Activated CD4-positive, alpha-beta T cell treated with anti-CD3 and anti-CD28 coated beads, Interleukin-2, amount 10 ng/mL, durations not matched to agents 24 days and 14 days (primary cell): ENCODE measurements at places on chromosomes 1 and 21. TPM values are rescaled to one million over a fixed set of nuclear protein-coding genes. Genes with fewer than 3 reads are reported as not detected.
A peak's percentile ranks its signal among the peaks of the same experiment; 100 is the strongest.

DNA sequence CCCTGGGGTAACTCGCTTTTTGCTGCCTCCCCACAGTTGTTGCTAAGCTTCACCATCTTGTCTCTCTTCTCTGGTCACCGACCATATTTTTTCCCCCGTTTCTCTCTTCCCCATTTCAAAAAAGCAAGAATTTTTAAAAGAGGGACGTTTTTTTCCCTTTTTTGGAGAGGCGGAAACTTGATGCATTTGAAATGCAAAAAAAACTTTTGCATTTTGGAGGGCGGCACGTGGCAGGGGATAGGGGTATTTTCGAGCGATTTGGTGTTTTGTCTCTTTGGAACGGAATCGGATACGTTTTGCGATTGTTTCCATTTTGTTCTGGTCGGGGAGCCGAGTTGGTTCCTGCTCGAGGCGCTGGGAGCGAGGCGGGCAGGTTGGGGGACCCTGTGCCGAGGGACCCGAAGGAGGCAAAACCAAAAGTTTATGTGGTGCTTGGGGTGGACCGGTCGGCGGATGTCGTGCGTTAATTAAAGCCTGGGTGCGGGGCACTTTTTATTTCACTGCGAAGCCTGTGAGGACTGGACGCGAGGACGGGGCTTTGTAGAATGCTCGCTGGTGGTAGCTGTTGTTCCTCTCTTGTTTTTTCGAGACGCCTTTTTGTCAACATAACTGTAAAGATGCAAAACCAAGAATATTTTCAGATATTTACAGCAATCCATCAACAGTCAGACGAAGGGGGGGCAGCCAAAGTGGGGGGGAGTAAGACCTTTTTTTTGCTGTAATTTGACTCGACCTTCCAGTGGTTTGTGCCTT, 884 bp downstream of the H3-3A start:
- DNase-seq: peak; percentile 85

DNA sequence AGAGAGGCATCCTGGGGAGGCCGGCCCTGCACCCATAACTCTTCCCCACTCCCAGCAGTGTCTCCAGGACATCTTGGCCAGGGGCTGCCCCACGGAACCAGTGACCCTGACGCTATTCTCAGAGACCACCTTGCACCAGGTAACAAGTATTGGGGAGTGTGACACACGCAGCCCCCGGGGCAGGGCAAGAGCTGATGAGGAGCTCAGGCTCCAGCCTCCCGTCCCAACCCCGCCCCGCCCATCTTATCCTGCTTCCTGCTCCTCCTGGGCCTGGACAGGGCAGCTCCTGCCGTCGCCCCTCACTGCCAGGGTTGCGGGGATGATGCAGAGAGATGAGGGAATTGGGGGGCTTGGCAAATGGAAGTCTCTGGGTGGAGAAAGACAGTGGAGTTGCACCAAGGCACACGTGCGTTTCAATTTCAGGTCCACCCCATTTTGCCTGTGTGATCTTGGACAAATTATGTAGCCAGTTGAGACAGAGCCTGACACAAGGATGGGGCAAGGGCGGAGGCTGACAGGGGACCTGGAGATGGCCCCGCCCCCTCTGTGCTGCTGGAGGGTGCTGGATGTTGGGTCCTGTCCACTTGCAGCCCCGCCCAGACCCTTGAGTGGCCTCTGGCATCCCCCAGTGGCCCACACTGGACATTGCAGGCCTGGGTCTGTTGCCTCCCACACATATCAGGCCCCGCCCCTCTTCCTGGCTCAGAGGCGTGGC, 10.7 kb downstream of the CLCNKA start:
- peak; percentile 86 for DNase-seq

DNA sequence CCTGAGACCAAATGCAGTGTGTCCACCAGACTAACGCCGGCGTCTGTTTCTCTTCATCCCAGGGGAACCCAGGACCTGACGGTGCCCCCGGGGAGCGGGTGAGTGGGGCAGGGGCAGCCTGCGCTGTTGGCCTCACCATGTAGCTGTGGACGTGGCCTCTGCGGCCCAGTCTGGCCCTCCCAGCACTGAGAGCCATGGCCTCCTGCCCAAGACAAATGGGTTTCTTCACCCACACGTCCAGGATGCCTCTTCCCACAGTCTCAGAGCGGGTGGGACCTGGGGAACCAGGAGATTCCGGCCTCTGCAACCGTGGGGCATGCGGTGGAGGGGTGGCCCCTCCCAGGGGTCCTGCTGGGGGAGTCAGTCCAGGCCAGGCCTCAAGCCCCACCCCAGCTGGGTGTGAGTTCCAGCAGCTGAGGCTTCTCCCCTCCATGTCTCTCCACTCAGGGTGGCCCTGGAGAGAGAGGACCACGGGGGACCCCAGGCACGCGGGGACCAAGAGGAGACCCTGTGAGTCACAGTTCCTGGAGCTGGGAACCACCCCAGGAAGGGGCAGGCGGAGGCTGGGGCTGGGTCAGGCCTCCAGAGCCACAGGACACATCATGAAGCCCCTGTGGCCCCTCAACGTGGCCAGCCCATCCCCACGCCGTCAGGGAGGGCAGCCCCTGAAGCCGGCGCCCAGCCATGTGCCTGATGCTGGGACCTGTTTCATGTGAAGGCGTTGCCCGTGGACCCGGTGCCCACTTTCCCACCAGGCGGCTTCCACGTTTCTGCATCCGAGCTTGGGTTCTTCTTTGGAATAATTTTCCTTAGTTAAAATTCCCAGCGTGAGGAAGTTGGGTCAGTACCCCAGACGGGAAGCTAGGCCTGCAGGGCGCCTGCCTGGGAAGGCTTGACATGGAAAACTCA, 11.0 kb downstream of the COL6A1 start:
- peak; percentile 51 for DNase-seq

- DNase-seq: no peak
Measured at GRCh38 chr1:2206813-2207487, 12.4 kb upstream of the FAAP20 start.

DNA sequence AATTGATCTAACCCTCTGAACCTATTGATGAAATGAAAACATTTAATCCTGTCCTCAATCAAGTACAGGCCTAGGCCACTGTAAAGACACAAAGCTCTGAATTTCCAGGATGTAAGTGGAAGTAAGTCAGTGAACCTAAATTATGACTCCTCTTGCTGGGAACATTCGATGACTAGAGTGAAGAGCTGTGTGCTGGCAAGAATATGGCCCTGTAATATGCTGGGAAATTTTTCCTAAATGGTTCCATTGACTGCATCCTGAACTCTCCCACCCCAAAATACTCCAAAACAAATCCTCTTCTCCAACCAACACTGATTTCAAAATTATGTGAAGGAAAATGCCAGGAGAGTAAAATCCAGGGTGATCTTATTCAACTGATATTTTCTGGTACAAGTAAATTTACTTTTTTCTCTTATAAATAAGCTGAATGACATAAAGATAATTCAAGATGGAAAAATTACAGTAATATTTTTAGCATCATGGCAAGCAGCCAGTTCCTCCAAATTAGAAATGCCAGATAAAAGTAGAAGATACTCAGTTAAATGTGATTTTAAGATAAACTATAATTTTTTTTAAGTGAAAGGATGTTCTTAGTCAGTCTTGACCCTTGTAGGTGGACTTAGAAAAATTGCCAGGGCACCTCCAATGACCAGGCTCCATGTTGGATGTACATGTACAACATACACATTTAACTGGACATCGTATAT, 269.4 kb downstream of the PTGER3 start:
- DNase-seq: no peak

DNA sequence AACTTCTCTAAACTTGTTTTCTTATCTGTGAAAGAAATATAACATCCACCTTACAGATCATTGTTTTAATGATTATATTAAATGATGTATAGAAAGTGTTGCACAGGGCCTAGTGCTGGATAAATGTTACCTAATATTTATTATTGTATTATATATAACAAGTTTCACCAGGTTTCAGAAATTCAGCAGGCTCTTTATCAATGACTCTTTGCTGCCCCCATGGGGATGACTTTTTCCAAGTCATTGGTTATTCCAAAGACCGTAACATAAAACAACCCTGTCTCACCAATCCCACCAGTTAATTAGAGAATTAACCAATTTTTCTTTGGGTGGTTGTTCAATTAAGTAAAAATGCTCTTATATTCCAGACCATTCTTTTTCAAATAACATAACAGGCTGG, 7.3 kb upstream of the DEDD start:
- peak; percentile 84 for DNase-seq

DNA sequence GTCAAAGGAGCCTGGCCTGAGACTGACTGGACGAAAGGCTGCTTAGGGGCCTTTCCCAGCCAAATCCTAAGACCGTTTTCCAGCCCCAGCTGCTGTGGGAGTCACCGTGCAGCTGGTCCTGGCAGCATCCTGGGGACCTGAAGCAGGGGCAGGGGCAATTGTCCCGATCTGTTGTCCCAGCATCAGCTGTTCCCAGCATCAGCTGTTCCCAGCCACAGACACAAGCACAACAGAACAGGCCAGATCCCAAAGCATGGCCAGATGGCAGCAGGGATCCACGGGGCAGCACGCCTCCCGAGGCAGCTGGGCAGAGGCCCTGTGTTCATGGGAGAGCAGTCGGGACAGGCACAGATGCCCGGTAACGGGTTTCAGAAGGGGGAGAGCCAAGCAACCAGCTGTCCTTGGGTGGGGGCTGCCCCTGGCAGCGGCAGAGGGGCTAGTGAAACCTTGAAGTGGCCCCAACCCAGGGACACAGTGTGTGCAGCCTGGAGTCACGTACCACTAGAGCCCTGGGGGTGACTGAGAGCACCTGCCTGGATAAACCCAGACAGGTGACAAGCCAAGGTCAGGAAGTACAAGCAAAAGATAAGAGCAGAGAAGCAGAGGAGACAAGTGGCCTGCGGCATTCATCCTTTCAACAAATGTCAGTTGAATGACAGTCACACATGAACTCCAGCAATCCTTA, 13.3 kb downstream of the CELA2B start:
- no peak for DNase-seq

DNA sequence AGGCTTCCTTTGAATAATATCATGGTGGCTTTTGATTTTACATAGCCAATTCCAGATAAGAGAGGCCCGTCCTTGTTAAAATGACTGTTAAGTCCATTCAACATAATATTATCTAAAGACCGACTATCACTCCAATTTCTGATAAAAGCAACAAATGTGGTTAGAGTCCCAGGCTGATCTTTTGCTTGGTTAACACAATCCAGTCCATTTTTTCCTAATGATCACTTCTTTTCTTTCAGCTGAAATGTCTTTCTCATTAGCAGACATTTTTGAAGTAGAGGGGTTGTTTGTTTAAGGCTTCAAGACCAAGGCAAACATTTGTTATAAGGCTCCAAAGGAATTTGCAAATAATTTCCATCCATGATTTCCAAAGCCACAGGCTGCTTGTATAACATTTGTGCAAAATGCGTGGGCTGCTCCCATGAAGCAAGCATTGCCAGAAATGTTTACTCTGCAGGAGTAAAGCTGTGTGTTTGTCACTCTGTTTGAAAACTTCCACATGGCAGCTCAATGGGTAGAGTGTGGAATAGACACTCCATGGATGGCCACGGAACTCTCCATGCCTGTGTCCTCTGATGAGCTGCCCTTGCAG, 111.5 kb downstream of the PSMG1 start:
- no peak for DNase-seq

DNA sequence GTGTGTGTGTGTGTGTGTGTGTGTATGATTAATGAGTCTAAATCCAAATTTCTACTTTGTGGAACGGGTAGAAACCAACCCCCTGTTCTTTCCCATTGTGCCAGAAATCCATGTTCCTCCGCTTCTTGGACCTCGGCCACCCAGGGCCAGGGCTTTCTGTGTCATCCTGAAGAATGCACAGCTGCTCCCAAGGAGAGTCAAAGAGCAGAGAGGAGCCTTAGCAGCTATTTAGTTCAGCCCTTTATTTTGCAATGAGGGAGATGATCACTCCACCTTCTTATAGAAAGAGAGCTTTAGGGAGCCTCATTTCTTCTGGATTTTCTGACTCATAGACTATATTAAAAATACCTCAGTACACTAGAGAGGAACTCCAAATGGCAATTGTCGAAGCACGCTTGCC, 489.3 kb upstream of the VAMP3 start:
- DNase-seq: peak; percentile 13

DNA sequence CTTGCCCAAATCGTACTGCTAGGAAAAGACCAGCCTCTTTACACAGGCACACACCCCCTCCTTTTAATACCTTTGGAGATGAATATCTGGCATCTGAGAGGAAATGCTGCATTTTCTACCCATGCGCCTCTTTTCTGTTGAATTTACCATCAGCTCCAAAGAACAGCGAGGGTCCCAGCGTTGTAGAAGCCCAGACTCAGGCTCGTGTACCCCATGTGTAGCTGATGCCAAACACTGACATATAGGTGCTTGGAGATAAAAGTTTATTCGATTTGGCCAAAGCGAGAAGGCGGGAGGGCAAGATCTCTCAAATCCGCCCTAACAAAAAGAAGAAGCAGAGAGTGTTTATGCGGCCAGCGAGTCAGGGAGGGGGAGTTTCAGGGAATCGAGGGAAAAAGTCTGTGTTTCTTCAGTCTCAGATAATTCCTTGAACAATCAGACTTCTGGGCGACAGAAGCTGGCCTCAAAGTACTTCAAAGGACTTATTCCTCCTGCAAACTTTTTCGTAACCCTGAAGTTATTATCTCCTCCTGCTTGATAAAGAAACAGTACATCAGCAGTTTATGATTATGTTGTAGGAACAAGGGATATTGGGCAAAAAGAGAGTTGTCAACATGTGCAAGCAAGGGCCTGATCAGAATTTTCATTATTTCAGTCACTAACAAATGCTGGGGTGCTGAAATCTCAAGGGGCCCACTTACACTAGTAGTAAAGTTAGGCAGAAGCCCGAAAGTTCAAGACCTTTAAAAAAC, 642 bp upstream of the CREG1 start:
- DNase-seq: no peak

DNA sequence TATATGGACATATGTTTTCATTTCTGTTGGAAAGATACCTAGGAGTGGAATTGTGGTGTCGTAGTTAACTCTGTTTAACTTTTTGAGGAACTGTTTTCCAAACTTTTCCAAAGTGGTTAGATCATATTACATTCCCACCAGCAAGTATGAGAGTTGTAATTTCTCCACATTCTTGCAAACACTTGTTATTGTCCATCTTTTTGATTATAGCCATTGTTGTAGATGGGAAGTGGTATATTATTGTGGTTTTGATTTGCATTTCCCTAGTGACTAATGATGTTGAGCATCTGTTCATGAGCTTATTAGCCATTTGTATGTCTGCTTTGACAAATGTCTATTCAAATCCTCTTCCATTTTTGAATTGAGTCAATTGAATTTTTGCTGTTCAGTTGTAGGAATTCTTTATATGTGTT, 19.8 kb downstream of the CAMTA1 start:
- DNase-seq: no peak

GRCh38 chr1:24825174-24825573, 79.9 kb downstream of the CLIC4 start:
- DNase-seq: no peak

- DNase-seq: no peak
Measured at GRCh38 chr21:37627074-37627473, 260.5 kb downstream of the DYRK1A start.

DNA sequence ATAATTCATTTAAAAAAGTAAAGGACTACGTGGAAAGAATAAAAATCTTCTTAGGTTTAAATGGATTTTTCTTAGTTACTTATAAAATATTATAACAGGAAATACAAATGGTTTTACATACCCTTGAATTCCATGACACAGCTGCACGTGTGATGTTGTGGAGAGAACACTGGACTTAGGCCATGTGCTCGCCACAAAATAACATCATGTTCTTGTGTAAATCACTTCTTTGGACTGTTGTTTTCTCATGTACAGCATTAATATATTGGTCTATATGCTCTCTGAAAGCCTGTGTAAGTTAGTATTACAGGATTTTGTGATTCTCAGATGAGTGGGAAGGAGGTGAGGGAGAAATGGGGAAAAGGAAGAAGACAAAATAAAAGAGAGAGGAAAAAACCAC, 228.2 kb downstream of the DNM3 start:
- no peak for DNase-seq

Gene CD84
- 17.3 and 17.7 TPM in 2 replicates for total RNA-seq

Gene EDARADD
- 32.0 and 32.6 TPM in 2 replicates for total RNA-seq

Gene IFI16
- 217 and 223 TPM in 2 replicates for total RNA-seq

Gene SYT2
- total RNA-seq: not detected in 2 replicates

Gene RNU1-1
- total RNA-seq: 1,962 and 2,189 TPM in 2 replicates

Gene GRIK1
- not detected in 2 replicates for total RNA-seq
